ENCODE measurements at places on chromosomes 11 and 22.

DNA sequence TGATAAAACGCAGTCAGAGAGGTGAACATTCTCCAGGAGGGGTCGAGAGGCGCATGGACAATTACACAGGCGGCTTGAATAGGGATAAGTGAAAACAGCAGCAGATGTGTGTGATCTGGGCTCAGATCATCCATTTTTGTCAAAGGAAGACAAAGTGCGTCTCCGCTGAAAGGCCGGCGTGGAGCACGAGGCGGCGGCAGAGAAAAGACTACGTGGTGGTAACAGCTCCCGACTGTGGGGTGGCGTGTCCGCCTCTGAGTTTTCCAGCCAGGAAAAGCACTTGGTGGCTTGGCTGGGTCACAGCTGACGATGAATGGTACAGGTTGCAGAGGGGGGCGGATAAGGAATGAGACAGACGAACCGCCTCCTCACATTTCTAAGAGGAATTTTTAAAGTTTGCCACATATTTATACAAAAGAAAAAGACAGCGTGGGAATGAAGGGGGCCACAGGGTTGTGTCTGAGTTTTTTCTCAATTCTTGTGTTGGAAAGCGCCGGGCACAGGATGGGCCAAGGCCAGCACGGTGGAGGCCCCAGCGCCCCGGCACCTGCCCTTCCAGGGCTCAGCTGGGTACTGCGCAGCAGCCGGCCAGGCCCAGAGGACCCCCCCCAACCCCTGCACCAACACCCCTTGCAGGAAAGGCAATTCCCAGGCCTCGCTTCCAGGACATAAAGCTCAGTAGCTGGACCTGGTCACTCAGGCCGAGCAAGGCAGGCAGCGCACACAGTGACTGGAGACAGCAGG is 80.4 kb downstream of the TRMU start:
- no peak for DNase-seq

DNA sequence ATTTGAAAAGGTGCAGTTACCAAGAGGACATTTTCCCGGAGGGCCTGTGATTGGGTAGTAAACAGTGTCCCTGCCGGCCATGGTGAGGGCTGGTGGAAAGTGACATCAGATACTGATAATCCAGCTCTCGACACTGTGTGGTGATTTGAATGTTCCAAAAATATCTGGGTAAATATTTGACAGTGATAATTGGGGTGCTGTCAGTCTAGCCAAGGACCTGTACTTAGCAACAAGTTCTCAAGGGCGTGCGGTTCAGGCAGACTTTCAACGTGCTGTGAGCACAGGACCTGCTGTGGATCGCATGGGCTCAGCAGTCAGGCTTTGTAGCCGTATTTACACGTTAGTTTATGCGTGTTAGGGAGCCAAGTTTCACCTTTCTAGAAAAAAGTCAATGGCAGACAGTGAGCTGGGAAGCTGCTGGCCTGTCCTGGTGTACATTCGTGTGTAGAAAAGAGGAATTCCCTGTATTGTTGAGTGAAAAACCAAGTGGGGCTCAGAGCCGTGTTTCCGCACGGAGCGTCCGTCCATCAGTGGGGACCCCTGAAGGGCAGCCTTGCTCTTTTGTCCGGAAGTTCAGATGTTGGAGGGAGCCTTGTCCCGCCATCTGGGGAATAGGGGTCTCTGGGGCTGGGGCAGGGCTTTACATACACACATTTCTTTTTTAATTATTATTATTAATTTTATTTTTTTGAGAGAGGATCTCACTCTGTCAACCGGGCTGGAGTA is 11.3 kb downstream of the TRMU start:
- DNase-seq = no peak

DNA sequence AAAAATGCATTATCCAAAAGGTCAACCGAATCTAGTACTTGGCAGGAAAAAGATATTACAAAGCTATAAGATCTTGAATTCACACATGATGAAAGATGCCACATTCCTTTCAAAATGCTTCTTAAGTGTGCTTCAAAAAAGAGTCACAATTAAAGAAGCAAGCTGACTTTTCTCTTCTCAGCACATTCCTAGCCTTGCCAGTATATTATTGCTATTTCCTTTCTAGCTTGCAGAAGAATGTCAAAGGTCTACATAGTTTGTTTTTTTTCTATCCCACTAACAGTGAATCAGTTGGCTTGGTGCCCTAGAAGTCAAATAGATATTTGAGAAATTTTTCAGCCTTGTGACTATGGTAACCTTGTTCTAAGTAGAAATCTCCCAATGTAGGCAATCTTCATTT is 56.8 kb downstream of the GUCY1A2 start:
- no peak for DNase-seq

DNA sequence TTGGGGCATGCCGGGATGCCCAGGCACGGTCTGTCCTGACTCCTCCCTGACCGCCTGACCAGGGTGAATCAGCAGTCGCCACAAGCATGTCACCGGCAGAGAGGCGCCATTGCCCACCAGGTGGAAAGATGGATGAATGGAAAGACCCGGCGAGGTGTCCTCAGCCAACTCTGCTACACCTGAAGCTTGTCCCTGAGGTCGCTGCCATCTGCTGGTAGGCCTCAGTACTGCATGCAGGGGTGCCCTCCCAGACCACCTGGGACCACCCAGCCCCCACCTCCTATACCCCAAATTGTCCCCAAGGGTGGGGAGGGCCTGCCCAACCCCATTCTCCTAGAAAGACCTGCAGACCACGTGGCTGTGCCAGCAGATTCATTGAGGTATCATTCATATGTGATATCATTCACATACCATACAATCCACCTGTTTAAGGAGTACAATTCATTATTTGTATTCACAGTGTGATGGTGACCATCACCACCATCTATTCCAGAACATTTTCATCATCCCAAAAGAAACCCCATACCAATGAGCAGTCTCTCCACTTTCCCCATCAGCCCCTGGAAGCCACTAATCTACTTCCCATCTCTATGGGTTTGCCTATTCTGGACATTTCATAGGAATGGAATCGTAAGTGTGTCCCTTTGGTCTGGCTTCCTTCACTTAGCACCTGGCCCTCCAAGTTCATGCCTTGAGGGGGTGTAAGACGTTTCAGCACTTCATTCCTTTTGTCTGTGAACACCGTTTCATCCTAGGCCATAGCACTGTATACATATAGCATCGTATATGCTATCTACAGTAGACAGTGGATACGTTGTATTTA is 17.5 kb downstream of the FGF3 start:
- peak; percentile 2 for DNase-seq

DNA sequence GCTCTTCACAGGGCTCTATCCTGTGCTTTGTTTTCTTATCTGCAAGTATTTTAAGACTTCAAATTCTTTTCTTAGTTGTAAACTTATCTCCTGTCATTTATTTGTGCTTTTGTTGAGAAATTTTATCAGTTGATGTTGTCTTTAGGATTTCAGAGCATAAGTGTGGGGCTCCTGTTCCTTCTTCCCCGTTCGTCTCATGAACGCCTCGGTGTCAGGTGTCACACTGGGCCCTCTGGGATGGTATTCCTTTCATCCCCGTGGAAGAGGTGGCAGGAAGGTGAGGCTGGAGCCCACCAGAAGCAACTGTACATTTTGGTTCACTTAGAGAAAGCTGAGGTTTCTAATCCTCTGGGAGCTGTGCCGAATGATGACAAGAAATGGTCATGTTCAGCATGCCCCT is 17.9 kb downstream of the NADSYN1 start:
- no peak for DNase-seq

DNA sequence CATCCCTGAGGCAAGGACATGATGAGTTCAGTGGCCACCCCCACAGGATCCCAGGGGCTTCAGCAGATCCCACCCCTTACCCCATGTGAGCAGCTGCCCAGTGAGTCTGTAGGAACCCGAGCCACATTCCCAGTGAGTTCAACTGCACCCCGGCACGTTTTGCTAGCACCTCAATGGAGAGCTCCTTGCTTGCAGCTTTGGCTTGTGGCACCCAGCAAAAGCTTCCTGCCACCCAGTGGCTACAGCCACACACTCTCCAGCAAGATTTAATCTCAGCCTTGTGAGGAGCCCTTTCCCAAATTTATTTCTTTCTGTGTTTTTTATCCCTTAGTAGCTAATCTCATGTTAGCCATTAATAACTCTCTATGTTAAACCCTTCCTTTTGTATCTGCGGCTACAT is 4.0 kb downstream of the SAA1 start:
- no peak for DNase-seq

Measured in NCI-H1930 (cell line).